CD4-positive, CD25-positive, alpha-beta regulatory T cell (primary cell): ENCODE measurements at places on chromosomes 2 and 18. TPM values are rescaled to one million over a fixed set of nuclear protein-coding genes. Genes with fewer than 3 reads are reported as not detected.

Gene ZNF532
- 1.6 TPM for polyA plus RNA-seq

Gene TCF23
- polyA plus RNA-seq = not detected

Gene HTR2B
- 0.39 TPM for polyA plus RNA-seq

DNA sequence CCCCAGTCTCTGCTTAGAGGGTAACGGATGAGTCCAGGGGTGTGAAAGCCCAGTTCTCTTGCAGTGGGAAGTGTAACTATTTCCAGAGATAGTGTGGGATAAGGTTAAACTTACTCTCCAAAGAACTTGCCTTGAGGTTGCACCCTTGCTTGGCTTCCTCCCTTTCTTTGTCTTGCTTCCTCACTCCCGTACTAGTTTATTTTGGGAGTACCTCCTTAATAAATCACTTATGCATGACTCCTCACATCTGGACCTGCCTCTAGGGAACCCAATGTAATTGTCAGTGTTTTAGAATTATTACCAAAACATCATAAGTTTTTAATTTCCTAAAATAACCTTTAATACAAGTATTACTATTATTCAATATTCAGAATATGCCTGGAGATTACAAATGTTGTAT lies 35.2 kb downstream of the CPO start:
- DNase-seq = no peak

GRCh38 chr2:170530284-170530745 lies 184.8 kb upstream of the SP5 start:
- DNase-seq = no peak

DNA sequence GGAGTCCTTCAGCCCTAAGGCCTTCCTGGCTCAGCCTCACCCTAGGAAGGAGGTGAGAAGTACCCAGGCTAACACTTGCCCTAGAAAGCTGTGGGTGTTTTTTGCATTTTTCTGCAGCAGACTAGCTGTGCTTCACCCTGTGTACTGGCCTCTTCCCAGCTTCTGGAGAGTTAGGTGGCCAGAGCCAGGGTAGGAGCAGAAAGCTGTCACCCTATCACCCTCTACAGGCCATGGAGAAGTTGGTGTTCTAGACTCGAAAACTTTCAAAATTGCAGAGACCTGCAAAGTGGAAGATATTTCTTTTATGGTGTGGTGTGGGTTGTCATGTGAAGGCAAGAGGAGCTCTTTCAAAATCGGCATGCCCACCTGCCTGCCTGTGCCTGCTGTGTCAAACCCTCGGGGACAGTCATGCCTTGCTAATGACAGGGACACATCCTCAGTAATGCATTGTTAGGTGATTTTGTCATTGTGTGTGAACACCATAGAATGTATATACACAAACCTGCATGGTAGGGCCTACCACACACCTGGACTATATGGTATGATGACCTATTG lies 29.8 kb downstream of the EHD3 start:
- DNase-seq = no peak

DNA sequence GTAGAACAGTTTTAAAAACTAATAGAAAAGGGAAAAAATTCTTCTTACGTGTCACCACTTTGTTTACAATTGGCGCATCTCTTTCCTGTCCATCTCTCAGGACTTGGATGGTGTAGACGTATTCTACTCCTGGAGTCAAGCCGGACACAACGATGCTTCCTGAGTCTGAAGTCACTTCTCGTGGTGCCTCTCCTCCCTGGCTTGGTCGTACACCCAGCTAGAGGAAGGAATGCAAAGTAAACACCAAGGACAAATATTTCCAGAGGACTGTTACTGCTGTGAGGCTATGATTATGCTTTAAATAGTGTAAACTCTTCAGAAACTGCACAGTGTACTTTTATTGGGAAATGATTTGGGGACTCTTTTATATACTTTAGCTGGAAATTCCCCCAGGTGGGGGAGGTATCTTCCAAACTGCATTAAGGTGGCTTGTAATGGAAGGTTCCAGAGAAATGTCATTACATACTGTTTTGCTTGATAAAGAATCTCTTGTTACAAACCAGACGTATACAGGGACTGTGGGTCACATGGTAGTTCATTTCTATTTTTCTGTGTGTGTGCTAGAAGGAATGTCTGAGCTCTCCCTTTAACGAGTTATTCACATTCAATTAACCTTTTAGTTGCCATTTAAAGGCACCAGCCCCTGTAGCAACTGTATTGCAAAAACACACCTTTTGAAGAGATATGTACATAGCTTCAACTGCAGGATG lies 38.1 kb downstream of the FN1 start:
- DNase-seq = no peak

GRCh38 chr2:224843141-224843540 lies 127.0 kb upstream of the CCDC195 start:
- DNase-seq = no peak

GRCh38 chr2:121502246-121502645 lies 28.4 kb upstream of the RNU4ATAC start:
- DNase-seq = no peak

- DNase-seq = peak; percentile 44
Measured at GRCh38 chr2:10497797-10498251, 49.7 kb upstream of the ODC1 start.

- no peak for DNase-seq
Measured at GRCh38 chr18:28043631-28044030, 133.3 kb downstream of the CDH2 start.

GRCh38 chr2:70083344-70084156 lies 3.7 kb upstream of the PCBP1 start:
- DNase-seq = no peak

DNA sequence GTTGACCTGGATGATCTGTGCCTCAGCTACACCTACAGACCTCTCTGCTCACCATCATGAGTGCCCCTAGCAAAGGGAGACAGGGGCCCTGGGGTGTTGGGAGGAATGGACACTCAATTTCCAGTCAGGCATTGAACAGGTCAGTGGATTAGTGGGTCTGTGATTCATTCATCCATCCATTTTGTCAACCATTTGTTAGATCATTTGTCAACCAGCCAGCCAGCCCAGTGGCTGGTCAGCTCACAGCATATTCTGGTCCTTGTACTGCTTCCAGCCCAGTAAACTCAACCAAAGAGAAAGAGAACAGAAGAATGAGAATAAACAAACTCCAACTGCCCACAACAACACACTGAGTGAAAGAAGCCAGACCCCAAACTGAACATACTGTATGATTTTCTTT lies 4.6 kb upstream of the KLF11 start:
- DNase-seq = no peak

DNA sequence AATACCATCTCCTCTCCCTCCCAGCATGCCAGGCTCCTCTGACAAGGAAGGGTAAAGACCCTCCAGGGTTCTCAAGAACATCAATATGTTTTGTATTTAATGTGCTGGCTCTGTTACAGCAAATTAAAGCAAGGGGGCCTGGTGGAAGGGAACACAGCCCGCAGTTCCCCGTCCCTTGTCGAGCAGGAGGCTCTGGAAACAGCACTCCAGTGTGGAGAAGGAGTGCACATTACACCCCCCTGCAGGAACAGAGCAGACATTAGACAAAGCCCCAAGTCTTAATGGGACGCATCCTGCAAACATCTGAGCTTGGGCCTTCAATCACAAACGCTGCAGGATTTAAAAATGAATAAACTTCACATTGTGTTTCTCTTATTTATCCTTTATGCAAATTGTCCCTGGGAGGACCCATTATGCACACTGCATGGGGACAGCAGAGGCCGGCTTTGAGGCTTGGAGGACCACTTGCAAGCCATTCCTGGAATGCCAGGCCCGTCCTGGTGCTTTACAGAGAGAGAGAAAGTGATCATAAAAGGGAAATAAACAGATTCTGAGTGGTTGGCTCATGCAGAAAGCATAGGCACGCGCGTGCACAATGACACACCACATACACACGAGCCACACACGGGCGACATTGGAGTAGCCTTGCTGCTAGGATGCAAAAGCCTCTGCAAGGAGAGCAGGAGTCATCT lies 328.7 kb downstream of the SMAD2 start:
- DNase-seq = no peak

DNA sequence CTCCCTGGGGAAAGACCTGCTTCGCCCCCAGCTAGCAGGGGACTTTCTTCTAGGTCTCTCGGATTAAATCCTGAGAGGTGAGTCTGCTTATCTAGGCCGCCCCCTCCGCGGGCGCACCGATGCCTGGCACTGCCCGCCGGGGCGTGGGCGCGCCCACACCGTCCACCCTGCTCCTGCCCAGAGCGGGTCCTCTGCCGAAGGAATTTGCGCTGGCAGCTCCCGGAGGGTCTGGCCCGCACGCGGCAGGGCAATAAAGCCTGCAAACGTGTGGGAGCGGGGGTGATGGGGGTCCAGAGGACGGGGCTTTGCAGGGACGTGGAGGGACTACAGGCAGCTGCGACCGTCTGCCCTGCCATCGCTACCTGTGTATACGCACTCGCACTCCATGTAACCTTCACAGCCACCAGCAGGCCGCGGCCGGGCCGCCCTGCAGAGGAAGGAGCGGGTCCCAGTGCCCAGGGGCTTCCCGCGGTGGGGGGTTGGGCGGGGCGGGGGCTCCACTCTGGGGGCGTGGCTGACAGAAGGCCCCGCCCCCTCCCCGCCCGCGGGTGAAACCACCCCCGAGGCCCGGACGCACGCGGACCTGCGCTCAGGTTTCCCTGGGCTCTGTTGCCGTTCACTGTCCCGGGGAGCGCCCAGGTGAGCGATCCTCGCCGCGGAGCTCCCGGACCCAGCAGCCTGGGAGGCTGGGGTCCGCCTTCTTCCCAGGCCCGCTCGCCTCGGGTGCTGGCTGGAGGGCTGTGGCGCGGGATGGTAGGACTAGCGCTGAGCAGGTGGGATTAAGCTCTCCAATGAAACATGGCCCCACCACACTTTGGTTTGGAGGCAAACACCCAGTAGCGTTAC lies 174.5 kb upstream of the HS6ST1 start:
- DNase-seq = no peak

DNA sequence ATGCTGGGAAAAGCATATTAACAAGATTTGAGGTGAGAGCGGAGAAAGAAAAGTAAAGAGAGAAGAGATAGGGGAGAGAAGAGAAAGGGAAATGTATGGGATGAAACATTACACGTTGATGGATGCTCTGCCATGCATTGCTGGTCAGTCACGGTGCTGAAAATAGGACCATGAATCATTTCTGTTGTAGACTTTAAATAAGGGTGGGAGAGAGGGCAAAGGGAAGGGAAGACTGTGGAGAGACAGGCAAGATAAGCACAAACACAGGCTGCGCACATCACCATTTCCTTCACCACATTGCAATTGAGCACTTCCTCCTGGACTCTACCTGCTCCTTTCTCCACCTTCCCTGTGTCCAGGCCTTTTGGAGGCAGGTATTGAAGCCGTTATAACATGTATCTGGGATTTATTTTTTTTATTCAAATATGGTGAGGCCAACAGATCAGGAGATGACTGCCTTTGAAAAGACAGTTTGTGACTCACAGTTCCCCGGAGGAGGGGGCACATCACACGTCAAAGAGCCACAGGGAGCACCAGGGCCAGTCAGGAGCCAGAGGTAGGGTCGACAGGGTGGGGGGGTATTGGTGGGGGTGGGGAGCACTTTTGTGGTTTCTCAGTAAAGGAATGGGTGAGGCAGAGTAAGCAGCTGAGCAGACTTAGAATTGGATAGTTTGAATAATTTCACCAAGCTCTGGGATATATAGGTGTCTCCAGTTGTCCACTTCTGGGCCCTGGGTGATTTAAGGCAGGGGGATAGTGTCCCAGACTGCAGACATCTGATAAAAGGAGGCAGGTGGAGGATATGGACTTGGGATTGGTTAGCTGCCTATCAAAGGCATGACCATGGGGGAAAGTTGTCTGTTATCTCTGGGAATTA lies 372.8 kb upstream of the ST6GAL2 start:
- no peak for DNase-seq

DNA sequence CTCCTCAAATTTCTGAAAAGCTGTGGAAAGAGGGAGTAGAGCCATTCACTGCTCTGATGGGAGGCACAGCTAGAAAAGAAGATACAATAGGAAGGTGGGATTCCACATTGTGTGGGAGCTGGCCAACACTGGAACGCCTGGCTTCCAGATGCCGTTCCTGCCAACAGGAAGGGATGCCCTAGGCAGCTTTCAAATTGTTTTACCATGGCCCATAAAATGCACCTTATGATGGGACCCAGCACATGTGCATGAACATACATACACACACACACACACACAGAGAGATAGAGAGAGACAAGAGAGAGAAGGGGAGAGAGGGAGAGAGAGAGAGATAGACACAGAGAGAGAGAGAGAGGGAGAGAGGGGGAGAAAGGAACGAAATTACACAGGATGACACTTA lies 86.1 kb upstream of the BZW1 start:
- DNase-seq = no peak

DNA sequence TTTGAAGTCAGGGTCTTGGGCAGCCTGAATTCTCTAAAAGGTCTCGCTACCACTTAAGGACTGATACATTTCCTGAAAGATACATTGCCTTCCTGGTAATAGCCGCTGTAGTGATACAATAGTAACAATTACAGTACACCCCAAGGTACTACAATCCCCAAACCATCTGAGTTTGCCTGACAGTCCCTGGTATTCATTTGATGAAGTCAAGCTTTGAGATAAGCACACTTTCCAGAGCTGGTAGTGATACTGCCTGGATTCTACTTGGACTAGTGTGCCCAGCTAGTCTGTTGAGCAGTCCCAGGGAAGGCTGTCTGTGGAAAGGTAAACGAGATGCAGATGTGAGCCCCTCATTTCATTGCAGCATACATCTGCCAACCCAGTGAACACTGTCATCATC lies 24.4 kb upstream of the ITGB6 start:
- no peak for DNase-seq

- DNase-seq = peak; percentile 47
Measured at GRCh38 chr2:135820003-135820618, 16.9 kb downstream of the LCT start.
